ENCODE measurements at places on chromosomes 7 and 10. TPM values are rescaled to one million over a fixed set of nuclear protein-coding genes. Genes with fewer than 3 reads are reported as not detected.

The SCIN gene
- total RNA-seq = 0.23 TPM

- H3K27me3 ChIP-seq = no peaks in the 10 kb centered on the region
- H3K4me3 ChIP-seq = no peak overlapping the region
- no peak for DNase-seq
- H3K4me1 ChIP-seq = peaks cover 21% of the 10 kb centered on the region
- no peaks in the 10 kb centered on the region for H3K36me3 ChIP-seq
These were observed 168.5 kb upstream of the TCERG1L start for GRCh38 chr10:131480066-131480465.

The GBF1 gene
- total RNA-seq = 27.2 TPM

DNA sequence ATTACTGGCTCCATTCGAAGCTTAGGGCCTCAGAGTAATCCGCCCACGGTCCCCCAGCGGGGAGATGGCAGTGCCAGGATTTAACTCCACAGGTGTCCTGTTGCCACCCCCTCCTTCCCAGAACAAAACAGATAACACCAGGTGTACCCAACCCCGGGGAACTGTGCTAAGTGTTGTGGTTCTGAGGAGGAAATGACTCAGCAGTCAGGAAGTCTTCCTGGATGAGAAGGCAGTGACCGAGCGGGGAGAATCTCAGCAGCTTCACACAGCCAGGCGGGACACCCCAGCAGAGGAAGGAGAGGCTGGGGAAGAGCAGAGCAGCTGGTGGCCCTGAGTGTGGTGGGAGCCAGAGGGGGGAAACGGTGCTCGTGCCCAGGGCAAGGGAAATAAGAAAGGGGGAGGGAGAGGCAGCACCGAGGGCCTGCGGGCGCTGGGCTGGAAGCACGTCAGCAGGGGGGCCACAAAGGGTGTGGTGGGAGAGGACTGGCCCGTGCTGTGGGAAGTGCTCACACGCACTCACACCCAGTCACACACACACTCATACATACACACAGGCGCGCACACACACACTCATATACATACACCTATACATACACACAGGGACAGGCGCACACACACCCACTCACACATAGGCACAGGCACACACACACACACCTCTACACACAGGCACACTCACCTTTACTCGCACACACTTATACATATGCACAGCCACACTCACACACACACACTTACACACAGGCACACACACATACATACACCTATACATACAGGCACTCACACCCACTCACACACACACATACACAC is 59.8 kb upstream of the CHST15 start:
- peak overlapping the region; percentile 63 for H3K27ac ChIP-seq
- no peak for DNase-seq
- H3K36me3 ChIP-seq = no peaks in the 10 kb centered on the region
- peaks cover 10% of the 10 kb centered on the region for H3K4me1 ChIP-seq
- H3K4me3 ChIP-seq = no peak overlapping the region

- H3K4me1 ChIP-seq = peaks cover 9% of the 10 kb centered on the region
- peak overlapping the region; percentile 36 for H3K27ac ChIP-seq
- H3K36me3 ChIP-seq = no peaks in the 10 kb centered on the region
- H3K4me3 ChIP-seq = no peak overlapping the region
- DNase-seq = no peak
These were observed 59.5 kb downstream of the CHST15 start for GRCh38 chr10:124033887-124034218.

DNA sequence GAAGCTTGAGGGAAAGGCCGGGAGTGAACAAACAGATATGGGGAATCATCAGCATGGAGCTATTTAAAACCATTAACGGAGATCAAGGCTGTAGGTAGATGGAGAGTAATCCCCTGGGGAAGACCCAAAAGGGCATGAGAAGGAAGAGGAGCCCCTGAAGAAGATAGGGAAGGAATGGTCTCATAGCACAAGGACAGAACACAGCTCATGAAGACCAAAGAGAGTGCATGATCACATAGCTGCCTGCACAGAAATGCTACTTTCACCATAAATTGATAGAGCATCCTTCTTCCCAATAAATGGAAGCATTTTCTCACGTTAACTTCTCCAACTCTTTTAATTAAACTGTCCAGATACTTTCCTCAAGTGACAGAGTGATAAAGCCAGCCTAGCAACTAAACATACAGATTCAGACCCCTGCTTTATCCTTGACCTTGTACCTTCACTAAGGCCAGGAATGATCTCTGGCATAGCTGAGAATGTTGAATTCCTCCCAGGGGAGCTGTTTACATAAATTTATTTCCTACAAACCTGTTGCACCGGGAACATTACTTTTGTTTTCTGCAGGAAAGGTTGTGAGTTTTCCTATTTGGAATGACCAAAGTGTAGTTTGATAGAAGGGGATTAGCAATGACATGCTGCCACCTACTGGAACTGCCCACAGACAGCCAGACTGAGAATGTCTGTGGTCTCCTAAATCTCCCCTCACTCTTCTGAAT is 110.8 kb upstream of the LRGUK start:
- no peaks in the 10 kb centered on the region for H3K36me3 ChIP-seq
- H3K4me1 ChIP-seq = no peaks in the 10 kb centered on the region
- no peaks in the 10 kb centered on the region for H3K27me3 ChIP-seq
- no peak overlapping the region for H3K4me3 ChIP-seq

DNA sequence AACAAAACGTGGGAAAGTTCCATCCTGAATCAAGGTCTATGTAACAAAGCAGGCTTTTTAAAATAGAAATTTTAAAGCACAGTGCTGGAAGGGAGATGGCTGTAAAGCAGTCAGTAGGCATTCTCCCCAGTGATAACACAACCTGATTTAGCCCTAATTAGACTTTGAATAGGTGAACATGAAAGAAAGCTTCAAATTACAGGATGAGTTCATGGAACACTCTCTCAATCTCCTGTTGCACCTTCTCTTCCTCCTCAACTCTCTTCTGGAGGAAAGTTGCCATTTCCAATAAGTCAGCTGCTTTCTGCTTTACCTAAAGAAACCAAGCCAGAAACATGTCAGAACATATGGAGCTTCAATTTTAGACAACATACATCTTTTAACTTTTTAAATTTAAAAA is 20.1 kb downstream of the SFR1 start:
- no peak for DNase-seq
- H3K4me1 ChIP-seq = no peaks in the 10 kb centered on the region
- H3K27me3 ChIP-seq = no peaks in the 10 kb centered on the region
- no peak overlapping the region for H3K4me3 ChIP-seq
- no peak overlapping the region for H3K27ac ChIP-seq

DNA sequence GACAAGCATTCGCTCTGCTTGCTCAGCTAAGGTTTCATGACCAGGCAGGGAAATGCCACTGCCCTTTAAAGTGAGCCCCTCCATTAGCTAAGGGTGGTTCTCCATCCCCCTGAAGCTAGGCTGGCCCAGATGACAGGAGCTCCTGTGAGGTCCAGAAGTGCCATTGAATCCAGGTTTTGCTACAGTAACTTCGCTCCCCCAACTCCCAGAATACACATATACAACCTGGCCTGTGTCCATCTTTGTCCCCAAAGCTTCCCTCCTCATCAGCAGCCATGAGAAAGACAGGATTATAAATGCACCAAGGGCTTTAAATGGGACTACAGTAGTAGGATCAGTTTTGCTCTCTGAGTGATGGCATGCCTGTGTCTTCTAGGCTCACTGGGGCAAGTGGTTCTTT is 35.5 kb upstream of the VCL start:
- peaks cover 6% of the 10 kb centered on the region for H3K4me1 ChIP-seq
- no peaks in the 10 kb centered on the region for H3K27me3 ChIP-seq
- H3K36me3 ChIP-seq = no peaks in the 10 kb centered on the region
- H3K4me3 ChIP-seq = no peak overlapping the region

DNA sequence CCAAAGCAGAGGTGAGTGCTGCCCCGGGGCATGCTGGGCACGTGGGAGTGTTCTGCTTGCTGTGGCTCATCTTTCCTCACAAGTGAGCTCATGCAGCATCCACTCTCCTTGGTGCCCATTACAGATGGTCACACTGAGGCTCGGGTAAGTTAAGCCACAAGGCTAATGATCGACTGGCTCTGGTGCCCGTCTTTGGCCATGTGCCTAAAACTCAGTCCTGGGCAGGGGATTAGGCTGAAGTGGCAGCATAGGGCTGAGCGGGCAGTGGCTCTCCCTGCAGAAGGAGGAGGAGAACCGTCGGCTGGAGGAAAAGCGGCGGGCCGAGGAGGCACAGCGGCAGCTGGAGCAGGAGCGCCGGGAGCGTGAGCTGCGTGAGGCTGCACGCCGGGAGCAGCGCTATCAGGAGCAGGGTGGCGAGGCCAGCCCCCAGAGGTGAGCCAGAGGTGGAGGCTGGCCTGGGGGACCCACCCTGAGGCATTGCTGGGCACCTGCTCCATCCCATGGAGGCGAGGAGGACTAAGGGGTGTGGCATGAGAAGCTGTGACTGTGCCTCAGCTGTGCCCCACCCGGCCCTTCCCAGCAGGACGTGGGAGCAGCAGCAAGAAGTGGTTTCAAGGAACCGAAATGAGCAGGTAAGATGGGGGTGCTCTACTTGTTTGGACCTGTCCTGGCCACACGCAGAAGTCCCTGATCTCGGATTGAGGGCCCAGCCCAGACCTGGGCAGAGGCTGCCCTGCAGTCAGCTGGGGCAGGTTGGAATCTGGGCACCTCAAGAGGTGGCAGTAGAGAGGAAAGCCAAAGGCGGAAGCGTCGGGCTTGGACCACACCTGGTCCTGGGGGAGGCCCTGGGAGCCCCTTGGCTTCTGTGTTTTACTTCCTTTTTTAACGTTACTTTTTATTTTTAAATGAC is 7.3 kb downstream of the PGAM2 start:
- H3K27me3 ChIP-seq = no peaks in the 10 kb centered on the region
- DNase-seq = no peak
- no peak overlapping the region for H3K4me3 ChIP-seq
- H3K36me3 ChIP-seq = peaks cover 60% of the 10 kb centered on the region

GRCh38 chr7:74657692-74658177 is at the start of gene GTF2I:
Gene GTF2I, plus strand, starts transcription at chr7:74657718. Its CDS starts 31,411 bp downstream, at chr7:74689129.
- H3K27ac ChIP-seq = peak within 1 kb of the TSS; percentile 99
- H3K27me3 ChIP-seq = no peaks in the 10 kb centered on the region
- no peaks in the 10 kb centered on the region for H3K36me3 ChIP-seq
- DNase-seq = no peak

DNA sequence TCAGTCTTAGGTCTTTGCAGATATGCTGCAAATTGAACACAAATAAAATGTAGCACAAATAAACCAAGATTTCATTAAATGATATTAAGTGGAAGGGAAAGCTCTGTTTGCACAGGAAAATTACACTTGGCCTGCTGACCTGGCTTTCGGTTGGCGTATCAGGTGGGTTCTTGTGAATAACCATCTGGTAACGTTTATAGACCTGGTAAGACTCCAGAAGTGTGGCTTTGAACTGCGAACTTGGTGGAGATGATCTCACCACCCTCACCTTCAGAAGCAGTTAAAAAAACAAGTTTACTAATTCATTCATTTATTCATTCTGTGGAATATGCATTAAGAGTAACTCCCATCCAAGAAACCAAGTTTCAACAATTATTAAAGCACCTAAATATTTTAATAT is 28.1 kb downstream of the ATE1 start:
- peaks cover 5% of the 10 kb centered on the region for H3K36me3 ChIP-seq
- H3K4me3 ChIP-seq = no peak overlapping the region
- H3K27me3 ChIP-seq = no peaks in the 10 kb centered on the region
- H3K4me1 ChIP-seq = no peaks in the 10 kb centered on the region
- no peak overlapping the region for H3K27ac ChIP-seq
- no peak for DNase-seq

GRCh38 chr7:30927559-30927958 is 15.9 kb downstream of the AQP1 start:
- no peaks in the 10 kb centered on the region for H3K4me1 ChIP-seq
- no peak for DNase-seq
- no peaks in the 10 kb centered on the region for H3K36me3 ChIP-seq

GRCh38 chr10:22315455-22316285 is 518 bp upstream of the COMMD3 start:
- peaks cover 9% of the 10 kb centered on the region for H3K4me1 ChIP-seq
- H3K27me3 ChIP-seq = no peaks in the 10 kb centered on the region
- no peaks in the 10 kb centered on the region for H3K36me3 ChIP-seq
- no peak for DNase-seq

- H3K27ac ChIP-seq = no peak overlapping the region
- DNase-seq = no peak
- H3K4me1 ChIP-seq = no peaks in the 10 kb centered on the region
- H3K27me3 ChIP-seq = peaks cover 2% of the 10 kb centered on the region
These were observed 186.1 kb downstream of the TRIL start for GRCh38 chr7:28771906-28772622.

DNA sequence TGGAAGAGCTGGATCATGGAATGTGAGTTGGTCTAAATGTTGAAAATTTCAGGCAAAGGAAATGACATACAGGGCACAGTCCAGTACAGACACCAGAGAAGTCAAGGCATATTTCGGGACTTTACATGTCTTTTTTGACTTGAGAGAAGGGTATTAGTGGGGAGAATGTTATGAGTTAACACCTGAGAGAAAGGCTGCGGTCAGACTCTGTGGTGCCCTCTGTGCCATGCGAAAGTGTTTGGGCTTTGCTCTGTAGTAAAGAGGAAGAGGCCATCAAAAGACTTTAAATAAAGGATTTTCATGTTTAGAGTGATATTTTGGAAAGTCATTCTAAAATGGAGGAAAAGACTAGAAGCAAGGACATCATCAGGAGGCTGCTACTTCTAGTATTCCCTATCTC is 607.4 kb downstream of the CCSER2 start:
- H3K27ac ChIP-seq = no peak overlapping the region
- no peaks in the 10 kb centered on the region for H3K27me3 ChIP-seq
- no peak for DNase-seq
- H3K4me1 ChIP-seq = no peaks in the 10 kb centered on the region
- H3K4me3 ChIP-seq = no peak overlapping the region

- no peak overlapping the region for H3K4me3 ChIP-seq
- no peak for DNase-seq
- no peaks in the 10 kb centered on the region for H3K36me3 ChIP-seq
- no peaks in the 10 kb centered on the region for H3K4me1 ChIP-seq
- H3K27ac ChIP-seq = no peak overlapping the region
These were observed 123.5 kb upstream of the EGR2 start for GRCh38 chr10:62939698-62940097.

The SEPHS1 gene
- 39.3 TPM for total RNA-seq

The NOS3 gene
- total RNA-seq = 5.4 TPM

DNA sequence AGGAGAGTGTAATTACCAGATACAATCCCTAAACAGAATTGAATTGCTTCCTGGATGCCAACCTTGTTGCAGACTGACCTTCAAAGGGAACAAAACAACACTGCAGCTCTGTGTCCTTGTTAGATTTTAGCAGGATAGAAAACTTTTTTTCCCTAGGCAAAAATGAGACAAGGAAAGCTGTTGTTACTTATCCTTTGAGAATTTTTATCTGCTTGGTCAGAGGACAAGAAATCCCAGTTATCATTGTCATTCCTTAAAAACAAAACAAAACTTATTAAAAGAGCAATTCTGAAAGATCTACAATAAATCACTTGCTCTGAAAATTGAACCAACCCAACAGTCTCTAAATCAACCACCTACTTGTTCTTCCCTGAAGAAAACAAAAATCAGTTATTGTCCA is 652.6 kb downstream of the REEP3 start:
- no peaks in the 10 kb centered on the region for H3K36me3 ChIP-seq
- no peak overlapping the region for H3K4me3 ChIP-seq
- DNase-seq = no peak
- no peak overlapping the region for H3K27ac ChIP-seq
- no peaks in the 10 kb centered on the region for H3K27me3 ChIP-seq
- no peaks in the 10 kb centered on the region for H3K4me1 ChIP-seq

All from liver (tissue), 10 donors.